ENCODE measurements at places on chromosomes 1 and 21.

DNA sequence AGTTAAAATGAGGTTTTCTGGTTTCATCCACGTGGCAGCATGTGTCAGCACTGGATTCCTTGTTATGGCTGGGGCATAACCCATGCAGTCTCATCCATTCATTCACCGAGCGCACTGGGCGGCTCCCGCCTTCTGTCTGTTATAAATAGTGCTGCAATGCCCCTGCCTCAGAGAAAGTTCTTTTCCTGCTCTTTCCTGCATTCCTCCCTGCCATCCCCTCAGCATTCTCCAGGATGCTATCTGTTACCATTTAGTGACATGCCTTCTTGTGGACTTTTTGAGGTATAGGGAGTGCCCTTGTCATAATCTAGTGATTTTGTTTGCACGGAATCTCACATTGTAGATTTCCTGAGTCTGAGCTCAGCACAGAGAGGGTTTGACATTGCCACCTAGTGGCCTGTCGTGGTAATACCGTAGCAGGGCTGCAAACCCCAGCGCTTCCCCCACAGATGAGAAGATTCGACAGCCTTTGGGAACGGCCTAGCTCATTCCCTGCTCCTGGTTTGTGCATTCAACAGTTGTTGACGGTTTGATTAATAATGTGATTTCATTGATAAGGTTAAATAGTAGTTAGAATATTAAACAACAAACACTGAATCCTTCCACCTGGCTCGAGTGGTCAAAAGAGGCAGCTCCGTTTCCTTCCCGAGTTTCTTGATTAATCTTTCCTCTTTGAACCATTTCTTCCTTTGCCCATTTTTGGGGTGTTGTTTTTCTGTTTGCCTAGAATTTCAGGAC is 46.3 kb downstream of the UMODL1 start:
- peak; percentile 85 for DNase-seq

GRCh38 chr1:6782151-6782550 is 3.1 kb upstream of the CAMTA1 start:
- no peak for DNase-seq

GRCh38 chr1:44884746-44885145 is 41.7 kb upstream of the PTCH2 start:
- DNase-seq: no peak

DNA sequence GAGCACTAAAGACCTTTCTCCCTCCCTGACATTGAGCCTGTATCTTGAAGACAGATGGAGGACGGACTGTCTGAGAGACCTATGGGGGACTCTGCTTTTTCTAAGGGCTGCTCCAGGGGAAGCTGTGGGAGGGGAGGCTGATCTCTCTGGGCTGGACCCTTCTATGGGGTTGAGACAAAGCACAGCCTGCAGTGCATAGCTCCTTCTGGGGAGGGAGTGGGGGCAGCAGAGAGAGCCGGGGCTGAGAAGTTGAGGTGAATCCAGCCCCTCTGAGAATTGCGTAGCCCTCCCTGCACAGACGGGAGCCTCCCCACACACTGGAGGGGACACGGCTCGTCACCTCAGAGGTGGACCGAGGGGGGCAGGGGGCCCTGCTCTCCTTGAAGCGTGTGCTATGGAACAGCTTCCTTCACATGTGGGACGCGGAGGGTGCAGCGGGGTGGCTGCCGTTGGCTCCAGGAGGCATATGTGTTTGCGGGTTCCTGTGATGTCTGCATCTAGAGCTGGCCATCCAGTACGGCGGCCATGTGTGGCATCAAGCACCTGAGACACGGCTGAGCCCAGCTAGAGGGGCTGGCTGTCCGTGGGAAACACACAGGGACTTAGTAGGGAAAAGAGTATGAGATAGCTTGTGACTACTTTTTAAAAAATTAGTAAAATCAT is 299.1 kb downstream of the CAMTA1 start:
- DNase-seq: no peak

- DNase-seq: peak; percentile 72
These were observed 88.3 kb upstream of the SELENON start for GRCh38 chr1:25711555-25712298.

- DNase-seq: peak; percentile 33
These were observed 7.1 kb upstream of the IKBKE start for GRCh38 chr1:206463137-206463536.

- no peak for DNase-seq
These were observed 634 bp upstream of the SPATA6 start for GRCh38 chr1:48472638-48473037.

GRCh38 chr1:155976913-155977689 is 1.2 kb downstream of the ARHGEF2 start:
- peak; percentile 39 for DNase-seq

- no peak for DNase-seq
These were observed 25.2 kb downstream of the CLDN14 start for GRCh38 chr21:36454706-36455105.

GRCh38 chr1:180981596-180982387 is 40.9 kb downstream of the STX6 start:
- DNase-seq: peak; percentile 27

- no peak for DNase-seq
These were observed 32.1 kb upstream of the RGS1 start for GRCh38 chr1:192543445-192543844.

DNA sequence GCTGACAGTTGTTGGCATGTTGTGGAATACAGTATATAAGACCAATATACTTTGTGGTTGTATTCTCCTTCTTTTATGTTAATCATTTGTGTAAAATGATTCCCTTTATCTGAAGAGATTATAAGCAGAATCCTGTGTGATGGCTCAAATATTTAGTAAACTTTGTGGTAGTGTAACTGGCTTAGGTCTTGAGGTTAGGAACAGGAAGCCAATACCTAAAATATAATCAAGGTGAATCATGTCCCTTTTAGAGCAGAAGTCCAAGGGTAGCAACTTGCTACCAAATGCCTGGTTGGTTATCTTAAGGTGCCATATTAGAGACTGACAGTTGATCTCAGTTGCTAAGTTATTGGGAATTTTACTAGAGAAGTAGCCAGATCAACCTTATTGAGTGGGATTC is 398.5 kb upstream of the ADAMTS5 start:
- no peak for DNase-seq

DNA sequence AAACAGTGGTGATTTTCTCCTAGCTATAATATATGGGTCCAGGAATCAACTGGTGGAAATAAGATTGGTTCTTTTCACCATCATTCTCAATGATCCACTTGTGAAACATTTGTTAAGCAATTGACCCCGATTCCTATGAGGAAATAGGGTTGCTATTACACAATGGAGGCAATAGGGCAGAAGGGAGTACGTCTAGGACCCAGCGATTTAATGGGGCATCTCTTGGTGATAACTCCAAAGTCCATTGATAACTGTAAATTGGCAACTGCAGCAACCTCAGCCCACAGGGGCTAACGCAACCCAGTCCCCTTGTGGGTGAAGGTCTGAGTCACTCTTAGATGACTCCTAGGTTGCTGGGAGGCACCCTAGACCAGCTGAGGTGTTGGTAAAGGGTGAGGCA is 62.5 kb upstream of the BARHL2 start:
- DNase-seq: no peak

- DNase-seq: peak; percentile 47
These were observed 1.3 kb downstream of the DYRK1A start for GRCh38 chr21:37367703-37368540.

- peak; percentile 69 for DNase-seq
These were observed at the start of gene SAMSN1 for GRCh38 chr21:14545906-14546480. TSS of gene SAMSN1 (minus strand) at chr21:14546315. CDS start at chr21:14546261, 54 bp downstream.

DNA sequence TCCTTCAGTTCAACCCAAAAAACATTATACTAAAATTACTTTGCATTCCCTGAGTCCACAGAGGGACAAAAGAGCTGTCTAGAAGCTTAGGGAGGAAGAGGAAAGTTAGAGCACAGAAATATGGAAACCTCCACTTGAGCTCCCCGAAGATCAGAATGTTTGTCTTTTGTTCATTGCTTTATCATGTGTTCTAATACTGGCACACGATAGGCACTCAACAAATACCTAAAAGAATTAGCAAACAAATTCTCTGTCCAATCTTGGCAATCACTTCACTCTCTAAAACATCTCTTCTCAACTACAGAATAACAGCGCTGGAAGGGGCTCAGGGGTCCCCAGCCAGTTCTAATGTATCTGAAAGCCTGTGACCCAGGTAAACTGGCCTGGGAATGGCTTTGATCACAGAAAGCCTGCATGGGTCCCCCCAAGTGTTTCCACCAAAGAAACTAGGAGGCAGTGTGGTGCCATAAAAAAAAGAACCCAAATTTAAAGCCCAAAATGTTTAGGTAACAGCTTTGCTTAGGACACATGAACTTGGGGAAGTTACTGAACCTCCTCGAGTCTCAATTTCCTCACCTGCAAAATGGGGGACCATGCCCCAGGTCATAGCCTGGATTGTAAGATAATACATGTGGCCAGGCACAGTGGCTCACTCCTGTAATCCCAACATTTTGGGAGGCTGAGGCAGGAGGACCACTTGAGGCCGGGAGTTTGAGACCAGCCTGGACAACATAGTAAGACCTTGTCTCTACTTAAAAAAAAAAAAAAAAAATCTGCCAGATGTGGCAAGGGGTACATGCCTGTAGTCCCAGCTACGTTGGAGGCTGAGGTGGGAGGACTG is 45.8 kb downstream of the SSBP3 start:
- DNase-seq: no peak

GRCh38 chr1:179744401-179745130 is 1.5 kb downstream of the FAM163A start:
- no peak for DNase-seq

DNA sequence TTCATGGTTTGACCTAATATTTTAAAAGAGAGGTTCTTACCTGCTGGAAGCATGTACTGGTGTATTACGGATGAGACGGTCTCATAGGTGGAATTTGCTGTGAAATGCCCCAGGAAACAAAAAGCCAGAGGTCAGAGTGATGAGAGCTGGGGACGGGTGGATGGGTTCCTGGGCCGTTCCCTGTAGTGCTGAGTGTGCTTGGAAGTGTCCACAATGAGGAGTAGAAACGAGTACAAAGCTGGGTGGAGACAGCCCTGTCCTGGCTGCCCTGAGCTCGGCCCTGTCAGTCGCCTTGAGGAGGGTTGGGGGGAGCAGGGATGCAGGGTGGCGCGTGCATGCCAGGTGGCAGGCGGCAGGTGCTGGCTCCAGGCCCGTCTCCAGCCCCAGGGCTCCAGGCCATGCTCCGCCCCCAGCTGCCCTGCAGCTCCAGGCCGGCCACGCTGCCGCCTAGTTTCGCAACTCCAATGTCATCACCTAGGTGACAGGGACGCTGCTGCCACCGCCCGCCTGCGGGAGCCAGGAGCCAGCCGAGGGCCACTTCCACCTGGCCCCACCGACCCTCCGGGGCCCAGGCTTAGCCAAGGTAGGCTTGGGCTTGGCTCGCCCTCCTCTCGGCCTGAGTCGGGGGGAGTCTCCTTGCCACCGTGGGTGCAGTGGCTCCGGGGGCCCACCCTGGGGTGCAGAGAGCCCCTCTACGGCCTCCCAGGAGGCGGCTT is 16.4 kb downstream of the TP73 start:
- DNase-seq: no peak

- no peak for DNase-seq
These were observed 94.2 kb downstream of the AK5 start for GRCh38 chr1:77375990-77376389.

GRCh38 chr1:93015590-93015989 is 54.3 kb upstream of the DIPK1A start:
- no peak for DNase-seq

DNA sequence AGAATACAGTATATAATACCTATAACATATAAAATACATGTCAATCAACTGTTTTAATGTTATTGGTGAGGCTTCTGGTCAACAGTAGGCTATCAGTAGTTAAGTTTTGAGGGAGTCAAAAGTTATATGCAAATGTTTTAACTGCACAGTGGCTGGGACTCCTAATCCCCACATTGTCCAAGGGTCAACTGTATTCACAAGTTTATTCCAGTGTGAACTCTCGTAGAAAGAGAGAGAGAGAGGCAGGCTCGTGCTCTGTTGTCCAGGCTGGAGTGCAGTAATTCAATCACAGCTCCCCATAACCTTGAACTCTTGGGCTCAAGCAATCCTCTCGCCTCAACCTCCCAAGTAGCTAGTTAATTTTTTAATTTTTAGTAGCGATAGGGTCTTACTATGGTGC is 66.0 kb downstream of the NRIP1 start:
- no peak for DNase-seq

DNA sequence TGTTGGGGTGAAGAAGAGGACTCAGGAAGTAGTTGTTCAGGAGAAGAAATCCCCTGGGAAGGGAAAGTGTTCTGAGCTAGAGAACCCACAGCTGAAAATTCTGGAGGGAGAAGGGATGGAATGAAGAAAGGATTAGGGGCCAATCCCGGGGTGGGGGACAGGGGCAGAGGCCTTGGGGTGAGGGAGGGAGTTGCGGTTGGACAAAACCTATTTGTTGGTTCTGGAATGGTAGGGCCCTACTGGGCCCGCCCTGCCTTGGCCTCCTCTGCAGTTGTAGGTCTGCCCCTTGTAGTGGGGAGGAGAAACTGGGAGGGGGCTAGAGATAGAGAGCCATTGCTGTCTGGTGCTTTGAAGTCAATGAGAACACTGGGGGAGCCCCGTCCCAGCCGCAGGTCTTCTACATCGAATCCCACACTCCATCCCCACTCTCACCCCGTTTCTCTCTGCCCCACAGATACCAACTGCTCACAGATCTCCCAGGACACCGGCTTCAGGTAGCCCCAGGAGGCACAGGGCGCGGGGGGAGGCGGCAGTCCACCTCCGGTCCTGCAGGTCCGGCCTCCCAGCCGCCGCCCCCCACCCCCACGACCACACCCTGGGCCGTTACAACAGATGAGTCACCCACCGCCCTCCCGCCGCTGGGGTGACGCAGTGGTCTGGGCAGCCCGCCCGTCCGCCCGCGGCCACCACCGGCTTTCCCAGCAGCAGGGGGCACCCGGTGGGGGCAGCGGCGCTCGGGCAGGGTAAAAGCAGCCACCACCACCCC is 1.1 kb downstream of the TAGLN2 start:
- DNase-seq: peak; percentile 66

GRCh38 chr1:110341146-110341871 is 2.1 kb downstream of the RBM15 start:
- DNase-seq: no peak

- no peak for DNase-seq
These were observed 75.2 kb downstream of the NFIA start for GRCh38 chr1:61157468-61157987.

DNA sequence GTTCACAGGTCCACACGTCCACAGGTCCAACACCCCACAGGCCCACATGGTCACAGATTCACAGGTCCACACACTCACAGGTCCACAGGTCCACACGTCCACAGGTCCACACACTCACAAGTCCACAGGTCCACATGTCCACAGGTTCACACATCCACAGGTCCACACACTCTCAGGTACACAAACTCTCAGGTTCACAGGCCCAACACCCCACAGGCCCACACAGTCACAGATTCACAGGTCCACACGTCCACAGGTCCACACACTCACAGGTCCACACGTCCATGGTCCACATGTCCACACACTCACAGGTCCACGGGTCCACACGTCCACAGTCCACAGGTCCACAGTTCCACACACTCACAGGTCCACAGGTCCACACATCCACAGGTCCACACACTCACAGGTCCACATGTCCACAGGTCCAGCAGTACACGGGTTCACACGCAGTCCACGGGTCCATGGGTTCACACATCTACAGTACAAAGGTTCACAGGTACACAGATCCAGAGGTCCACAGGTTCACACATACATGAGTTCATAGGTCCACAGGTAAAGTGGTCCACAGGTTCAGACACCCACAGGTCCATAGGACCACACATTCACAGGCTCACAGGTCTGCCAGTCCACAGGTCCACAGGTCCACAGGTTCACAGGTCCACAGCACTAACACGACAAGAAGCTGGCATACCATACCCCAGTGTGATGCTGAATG is 39.3 kb upstream of the COL6A2 start:
- no peak for DNase-seq
